ENCODE measurements at places on chromosomes 16 and 17.
A peak's percentile ranks its signal among the peaks of the same experiment; 100 is the strongest.

- no peaks in the 10 kb centered on the region for H3K36me3 ChIP-seq
- peaks cover 35% of the 10 kb centered on the region for H3K4me1 ChIP-seq
- H3K27ac ChIP-seq: no peak overlapping the region
- DNase-seq: no peak
- peaks cover 70% of the 10 kb centered on the region for H3K27me3 ChIP-seq
Observed at GRCh38 chr17:81961521-81962498, 823 bp upstream of the NOTUM start.

GRCh38 chr16:70582280-70582978 lies 58.8 kb downstream of the SF3B3 start:
- H3K27me3 ChIP-seq: no peaks in the 10 kb centered on the region
- H3K27ac ChIP-seq: no peak overlapping the region
- H3K4me3 ChIP-seq: no peak overlapping the region
- peaks cover 44% of the 10 kb centered on the region for H3K4me1 ChIP-seq

DNA sequence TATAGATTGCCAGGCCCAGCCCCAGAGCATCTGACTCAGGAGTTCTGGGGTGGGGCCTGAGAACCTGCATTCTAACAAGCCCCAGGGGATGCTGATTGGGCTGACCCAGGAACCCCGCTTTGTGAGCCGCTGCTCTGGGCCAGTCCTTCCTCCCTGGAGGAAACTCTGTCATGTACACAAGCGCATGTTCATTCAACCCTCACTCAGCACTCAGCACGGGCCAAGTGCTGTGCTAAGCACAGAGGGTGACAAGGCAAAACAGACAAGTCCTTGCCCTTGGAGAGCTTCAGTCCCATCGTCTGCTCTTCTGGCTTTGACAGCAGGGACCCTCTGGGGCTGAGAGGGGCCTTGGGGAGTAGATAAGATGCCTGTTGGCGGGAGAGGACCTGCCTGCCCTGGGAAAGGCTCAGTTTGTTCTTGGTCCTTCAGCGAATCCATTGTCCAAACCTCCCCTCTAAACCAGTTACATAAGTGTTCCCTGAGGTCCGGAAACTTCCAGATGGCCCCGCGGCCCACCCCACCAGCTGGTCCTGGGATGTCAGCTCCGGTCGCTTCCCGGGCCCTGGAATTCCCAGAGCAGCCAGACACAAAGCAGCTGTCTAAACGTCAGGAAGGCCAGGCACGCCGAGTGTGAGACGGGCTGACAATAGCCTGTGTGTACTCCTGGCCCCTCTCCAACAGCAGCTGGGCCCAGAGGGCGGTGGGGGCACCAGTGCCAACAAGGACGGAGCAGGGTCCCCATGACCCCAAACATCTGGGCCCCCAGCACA lies 88.8 kb downstream of the ZDHHC7 start:
- peak overlapping the region; percentile 46 for H3K27ac ChIP-seq
- H3K36me3 ChIP-seq: no peaks in the 10 kb centered on the region
- H3K27me3 ChIP-seq: peaks cover 5% of the 10 kb centered on the region
- peaks cover 37% of the 10 kb centered on the region for H3K4me1 ChIP-seq

- no peaks in the 10 kb centered on the region for H3K4me1 ChIP-seq
- H3K27ac ChIP-seq: no peak overlapping the region
- no peaks in the 10 kb centered on the region for H3K27me3 ChIP-seq
- DNase-seq: no peak
- H3K36me3 ChIP-seq: no peaks in the 10 kb centered on the region
Observed at GRCh38 chr17:52710363-52710901, 551.9 kb upstream of the CA10 start.

- DNase-seq: no peak
- H3K36me3 ChIP-seq: peaks cover 23% of the 10 kb centered on the region
- H3K4me1 ChIP-seq: peaks cover 42% of the 10 kb centered on the region
- H3K4me3 ChIP-seq: no peak overlapping the region
- no peak overlapping the region for H3K27ac ChIP-seq
Observed at GRCh38 chr17:1100382-1100781, 79.4 kb downstream of the ABR start.

GRCh38 chr17:47718634-47719405 lies 14.2 kb upstream of the TBX21 start:
- H3K4me3 ChIP-seq: no peak overlapping the region
- DNase-seq: no peak
- peaks cover 68% of the 10 kb centered on the region for H3K27me3 ChIP-seq
- peaks cover 14% of the 10 kb centered on the region for H3K4me1 ChIP-seq
- H3K27ac ChIP-seq: no peak overlapping the region

DNA sequence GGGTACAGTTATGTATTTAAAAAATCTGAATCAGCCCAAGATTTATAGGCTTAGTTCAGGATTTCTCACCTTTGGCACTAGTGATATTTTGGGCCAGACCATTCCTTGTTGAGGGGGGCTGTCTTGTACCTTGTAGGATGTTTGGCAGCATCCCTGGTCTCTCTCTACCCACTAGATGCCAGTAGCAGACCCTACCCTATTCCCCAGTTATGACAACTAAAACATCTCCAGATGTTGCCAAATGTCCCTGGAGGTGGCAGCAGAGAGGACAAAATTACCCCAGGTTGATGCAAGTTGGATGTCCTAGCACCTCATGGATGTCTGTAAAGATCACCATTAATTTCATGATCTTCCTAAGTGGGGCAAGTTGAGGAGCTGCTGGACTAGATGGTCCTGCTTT lies 45.8 kb downstream of the SYT17 start:
- DNase-seq: no peak
- H3K27ac ChIP-seq: no peak overlapping the region
- no peak overlapping the region for H3K4me3 ChIP-seq
- no peaks in the 10 kb centered on the region for H3K36me3 ChIP-seq
- no peaks in the 10 kb centered on the region for H3K4me1 ChIP-seq
- no peaks in the 10 kb centered on the region for H3K27me3 ChIP-seq

DNA sequence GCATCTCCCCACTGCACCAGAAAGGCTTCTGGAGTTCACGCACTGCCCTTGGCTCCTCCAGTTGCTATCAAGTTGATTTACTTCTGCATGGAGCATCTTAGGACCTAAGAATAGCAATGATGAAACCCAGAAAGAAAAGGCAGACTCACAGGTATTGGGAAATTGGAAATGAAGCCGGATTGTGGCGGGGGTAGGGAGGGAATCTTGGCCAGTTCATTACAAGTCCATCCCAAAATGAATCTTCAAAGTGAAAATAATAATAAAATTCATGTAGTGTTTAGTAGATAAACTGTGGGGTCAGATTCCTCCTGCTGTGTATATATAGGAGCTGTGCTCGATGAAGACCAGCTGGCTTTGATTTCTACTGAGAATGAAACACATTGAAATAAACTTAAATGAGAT lies 33.7 kb downstream of the TEKT3 start:
- H3K27me3 ChIP-seq: no peaks in the 10 kb centered on the region
- DNase-seq: no peak
- H3K4me3 ChIP-seq: no peak overlapping the region
- no peaks in the 10 kb centered on the region for H3K36me3 ChIP-seq

DNA sequence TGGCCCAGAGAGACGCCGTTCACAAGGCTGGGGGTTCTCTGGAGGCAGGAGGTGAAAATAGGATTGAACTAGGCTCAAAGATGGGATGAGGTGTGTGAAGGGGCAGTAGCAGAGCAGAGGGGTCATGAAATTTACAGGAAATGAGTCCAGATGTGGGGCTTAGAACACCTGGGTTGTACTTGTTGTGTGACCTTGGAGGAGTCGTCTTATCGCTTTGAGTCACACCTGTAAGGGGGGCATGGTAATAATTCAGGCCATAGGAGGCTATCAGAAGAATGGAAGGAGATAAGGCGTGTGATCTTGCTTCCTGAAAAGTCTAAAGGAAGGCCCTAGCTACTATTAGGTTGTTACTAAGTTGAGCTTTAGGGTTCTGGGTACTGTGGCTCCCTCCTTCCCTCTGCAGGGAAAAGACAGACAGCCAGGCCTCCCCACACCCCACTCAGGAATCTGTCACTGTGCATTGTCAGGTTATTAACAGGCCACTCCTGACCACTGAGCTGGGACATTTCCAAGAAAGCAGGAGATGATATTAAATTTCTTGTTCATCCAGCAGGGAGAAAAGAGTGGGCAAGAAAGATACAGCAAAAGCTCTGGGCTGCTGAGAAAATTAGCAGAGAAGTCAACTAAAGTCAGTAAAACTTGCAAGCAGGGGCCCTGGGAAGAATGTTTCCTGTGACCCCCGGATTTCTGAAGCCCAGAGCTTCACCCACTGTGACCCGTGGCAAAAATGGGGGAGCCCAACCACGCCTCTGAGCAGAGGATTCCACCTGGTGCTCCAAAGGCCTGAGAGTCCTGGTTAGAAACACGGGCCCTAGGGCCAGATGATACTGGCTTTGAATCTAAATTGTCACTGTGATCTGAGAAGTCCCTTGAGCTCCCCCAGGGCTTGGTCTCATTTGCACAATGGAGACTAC lies 6.0 kb upstream of the CDC42EP4 start:
- peaks cover 25% of the 10 kb centered on the region for H3K4me1 ChIP-seq
- H3K4me3 ChIP-seq: no peak overlapping the region
- H3K36me3 ChIP-seq: no peaks in the 10 kb centered on the region
- no peak overlapping the region for H3K27ac ChIP-seq

GRCh38 chr16:17223576-17223975 lies 247.2 kb downstream of the XYLT1 start:
- no peak overlapping the region for H3K27ac ChIP-seq
- no peak for DNase-seq
- H3K36me3 ChIP-seq: no peaks in the 10 kb centered on the region
- peaks cover 21% of the 10 kb centered on the region for H3K4me1 ChIP-seq

DNA sequence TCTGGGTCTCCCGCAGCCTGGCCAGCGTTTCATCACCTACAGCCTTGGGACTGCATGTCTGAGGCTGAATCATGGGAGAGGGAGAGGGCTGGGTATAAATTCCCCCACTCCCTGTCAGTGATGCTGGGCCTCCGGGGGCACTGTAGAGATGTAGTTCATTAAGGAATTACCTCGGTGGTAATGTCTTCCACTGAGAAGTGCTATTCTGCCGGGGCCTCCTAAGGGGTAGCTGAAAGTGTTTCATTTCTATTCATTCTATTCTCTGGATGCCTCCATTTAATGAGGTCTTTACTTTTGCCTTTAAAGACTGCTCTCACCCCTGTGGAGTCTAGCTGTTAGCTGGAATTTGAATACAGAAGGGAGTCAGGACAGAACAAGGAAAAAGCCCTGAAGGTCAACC lies 116.4 kb upstream of the HS3ST4 start:
- no peaks in the 10 kb centered on the region for H3K36me3 ChIP-seq
- DNase-seq: no peak
- no peaks in the 10 kb centered on the region for H3K4me1 ChIP-seq

DNA sequence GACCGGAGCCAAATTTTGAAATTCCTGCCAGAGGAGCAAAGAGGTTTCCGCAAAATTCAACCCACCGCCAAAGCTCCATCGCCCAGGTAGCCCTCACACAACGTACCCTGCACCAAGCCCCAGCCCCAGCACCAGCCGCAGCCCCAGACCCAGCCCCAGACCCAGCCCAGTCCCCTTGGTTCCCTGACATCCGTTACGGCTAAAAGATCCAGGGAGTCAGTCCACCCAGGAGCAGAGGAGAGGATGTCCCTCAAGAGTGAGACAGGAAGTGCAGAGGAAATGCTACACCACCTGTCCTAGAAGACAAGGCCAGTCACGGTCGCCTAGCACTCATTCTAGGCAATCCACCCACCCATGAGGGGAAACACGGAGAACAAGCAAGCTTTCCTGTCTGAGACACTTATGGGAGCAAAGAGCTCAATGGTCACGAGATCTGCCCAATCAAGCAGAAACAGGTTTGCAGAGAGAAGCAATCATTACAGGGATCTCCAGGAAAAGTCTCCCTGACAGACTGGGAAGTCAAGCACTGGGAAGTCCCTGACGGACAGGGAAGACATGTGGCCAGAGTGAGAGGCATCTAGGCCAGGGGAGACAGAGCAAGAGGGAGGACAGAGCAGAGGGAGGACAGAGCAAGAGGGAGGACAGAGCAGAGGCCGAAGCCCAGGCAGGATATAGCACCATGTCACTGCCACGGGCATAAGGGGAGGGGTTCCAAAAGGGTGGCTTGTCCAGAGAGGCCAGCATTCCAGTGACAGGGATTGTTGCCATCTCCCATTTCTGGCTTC lies 15.0 kb upstream of the KCNJ18 start:
- H3K27me3 ChIP-seq: peaks cover 2% of the 10 kb centered on the region
- DNase-seq: peak; percentile 49
- no peaks in the 10 kb centered on the region for H3K4me1 ChIP-seq
- H3K4me3 ChIP-seq: no peak overlapping the region

DNA sequence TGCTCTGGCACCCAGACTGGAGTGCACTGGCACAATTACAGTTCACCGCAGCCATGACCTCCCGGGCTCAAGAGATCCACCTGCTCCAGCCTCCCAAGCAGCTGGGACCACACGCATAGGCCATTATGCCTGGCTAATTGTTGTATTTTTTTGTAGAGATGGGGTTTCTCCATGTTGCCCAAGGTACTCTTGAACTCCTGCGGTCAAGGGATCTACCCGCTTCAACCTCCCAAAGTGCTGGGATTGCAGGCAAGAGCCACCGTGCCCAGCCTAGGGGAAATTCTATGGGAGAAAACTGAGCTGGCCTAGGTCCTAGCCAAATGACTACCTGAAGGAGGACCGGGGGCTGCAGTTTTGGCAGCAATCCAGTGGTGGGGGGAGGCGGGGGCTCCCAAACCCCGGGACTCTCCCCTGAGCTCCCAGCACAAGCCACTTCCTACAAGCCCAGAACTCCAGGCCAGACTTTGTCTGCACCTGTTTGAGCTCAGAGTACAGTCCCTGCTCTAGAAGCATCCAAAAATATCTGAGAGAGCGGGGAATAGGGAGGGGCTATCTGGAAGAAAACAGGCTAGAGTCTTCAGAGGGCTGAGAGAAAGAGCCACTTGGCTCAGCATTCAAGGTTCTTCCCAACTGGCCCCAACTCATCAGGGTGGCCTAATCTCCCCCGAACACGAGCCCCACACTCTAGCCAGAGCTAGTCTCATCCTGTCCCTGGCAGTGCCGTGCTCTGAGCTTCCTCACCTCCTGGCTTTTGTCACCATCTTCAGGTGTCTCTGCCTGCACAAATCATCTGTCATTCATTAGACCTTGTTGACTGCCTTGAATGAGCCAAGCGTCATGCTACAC lies 9.1 kb downstream of the SRL start:
- peaks cover 10% of the 10 kb centered on the region for H3K4me1 ChIP-seq
- H3K36me3 ChIP-seq: no peaks in the 10 kb centered on the region
- DNase-seq: no peak
- no peak overlapping the region for H3K27ac ChIP-seq
- H3K27me3 ChIP-seq: no peaks in the 10 kb centered on the region

GRCh38 chr17:82380860-82381702 lies 9.5 kb downstream of the UTS2R start:
- no peak overlapping the region for H3K27ac ChIP-seq
- peaks cover 30% of the 10 kb centered on the region for H3K4me1 ChIP-seq
- H3K27me3 ChIP-seq: peaks cover 71% of the 10 kb centered on the region
- H3K4me3 ChIP-seq: no peak overlapping the region
- DNase-seq: no peak
- no peaks in the 10 kb centered on the region for H3K36me3 ChIP-seq

DNA sequence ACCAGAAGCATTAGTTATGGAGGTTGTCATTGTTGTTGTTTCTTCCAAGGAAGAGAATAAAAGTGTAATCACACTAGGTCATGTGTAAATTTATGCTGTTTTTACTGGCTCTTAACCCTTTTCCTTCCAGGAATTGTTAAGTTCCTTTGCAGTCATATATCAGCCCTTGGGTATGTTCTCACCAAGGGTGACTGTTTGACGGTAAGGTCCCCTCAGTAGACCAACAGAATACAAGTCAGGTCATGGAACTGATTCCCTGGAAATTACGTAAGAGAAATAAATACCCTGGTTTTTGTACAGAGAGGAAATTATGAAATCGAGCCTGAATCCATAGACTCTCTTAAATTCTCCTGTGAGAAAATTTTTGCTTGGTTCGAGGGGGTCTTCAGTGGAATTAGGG lies 11.2 kb upstream of the KCNJ2 start:
- H3K4me3 ChIP-seq: no peak overlapping the region
- H3K36me3 ChIP-seq: no peaks in the 10 kb centered on the region
- no peak overlapping the region for H3K27ac ChIP-seq
- peaks cover 3% of the 10 kb centered on the region for H3K27me3 ChIP-seq

Data from suprapubic skin (tissue), 4 donors.